Amniotic epithelial cell (primary cell): ENCODE measurements at places on chromosomes 6 and 20.

GRCh38 chr20:19078448-19079373 is 133.7 kb upstream of the SLC24A3 start:
- DNase-seq: no peak

- DNase-seq: no peak
Observed at GRCh38 chr6:83870649-83871048, 11.2 kb downstream of the CYB5R4 start.

DNA sequence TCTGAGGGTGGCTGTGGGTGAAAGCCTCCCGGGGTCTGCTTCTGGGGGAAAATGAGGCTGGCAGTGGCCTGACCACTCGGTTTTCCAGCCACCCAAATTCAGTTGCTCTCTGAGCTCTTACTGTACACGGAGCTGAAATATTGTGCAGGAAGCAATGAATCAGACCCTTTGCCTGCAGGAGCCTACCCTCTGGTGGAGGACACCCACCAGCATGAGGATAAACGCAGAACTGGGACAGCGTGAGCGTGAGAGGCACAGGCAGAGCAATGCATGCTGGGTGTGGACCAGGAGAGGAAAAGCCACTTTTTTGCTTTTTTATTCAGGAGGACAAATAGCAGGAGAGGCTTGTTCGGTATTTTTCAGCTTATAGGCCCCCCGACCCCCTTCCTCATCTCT is 298.0 kb downstream of the QKI start:
- no peak for DNase-seq

- DNase-seq: no peak
Observed at GRCh38 chr20:62832212-62832922, 15.5 kb downstream of the COL9A3 start.

- DNase-seq: no peak
Observed at GRCh38 chr6:159279790-159280277, 110.6 kb downstream of the FNDC1 start.

DNA sequence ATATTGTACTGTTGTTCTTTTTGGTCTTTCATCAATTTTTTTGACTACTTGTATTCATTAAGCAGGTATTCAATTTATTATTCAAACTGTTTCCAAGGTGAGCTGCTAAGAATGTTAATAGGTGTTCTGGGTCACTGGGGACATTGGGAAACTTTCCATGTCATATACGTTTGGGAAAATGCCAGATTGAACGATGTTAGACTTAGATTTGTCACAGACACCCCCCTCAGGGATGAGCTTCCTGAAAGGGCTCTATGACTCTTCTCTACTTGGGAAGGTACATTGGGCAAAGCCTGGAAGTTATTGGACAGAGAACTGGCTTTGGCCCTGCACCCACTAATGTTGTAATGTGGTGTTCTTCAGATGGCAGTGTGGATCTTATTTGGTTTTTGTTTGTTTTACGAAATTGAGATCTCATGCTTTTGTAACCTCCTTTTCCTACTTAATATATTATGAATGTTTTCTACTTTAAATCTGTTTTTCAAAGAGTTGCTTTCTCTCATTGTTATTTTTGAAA is 42.1 kb downstream of the PLCB4 start:
- DNase-seq: no peak

DNA sequence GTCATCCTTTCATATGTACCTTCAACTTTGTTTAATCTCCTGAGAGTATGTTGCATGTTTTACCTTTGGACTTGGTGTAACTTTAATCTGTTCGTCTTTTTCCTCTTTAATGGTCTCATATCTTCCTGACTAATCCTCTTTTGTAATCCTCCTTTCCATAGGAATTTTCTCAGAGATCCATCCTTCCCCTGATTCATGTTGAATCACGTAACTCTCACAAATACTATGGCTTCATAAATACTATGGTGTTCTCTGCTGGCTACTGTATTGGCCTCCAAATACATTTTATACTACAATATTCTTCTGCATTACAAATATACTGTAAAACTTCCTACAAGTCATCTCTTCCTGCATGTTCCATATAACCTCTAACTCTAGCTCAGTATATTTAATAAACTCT is 317.7 kb upstream of the ADGRB3 start:
- DNase-seq: peak; percentile 63

DNA sequence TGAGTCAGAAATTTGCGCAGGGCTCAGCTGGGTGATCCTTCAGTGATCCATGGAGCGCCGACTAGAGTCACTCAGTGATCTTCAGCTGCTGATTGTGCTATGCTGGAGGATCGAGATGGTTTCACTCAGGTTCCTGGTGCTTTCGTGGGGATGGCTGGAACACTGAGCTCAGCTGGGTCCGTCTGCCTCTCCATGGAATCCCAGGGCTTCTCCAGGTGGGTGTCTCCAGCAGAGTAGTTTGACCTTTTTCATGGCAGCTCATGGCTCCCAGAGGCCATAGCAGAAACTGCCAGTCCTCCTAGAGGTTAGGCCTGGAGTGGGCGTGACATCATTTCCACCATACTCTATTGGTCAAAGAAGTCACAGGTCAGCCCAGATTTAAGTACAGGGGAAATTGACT is 88.8 kb upstream of the SIRPA start:
- DNase-seq: no peak

- no peak for DNase-seq
Observed at GRCh38 chr20:24318569-24319352, 150.7 kb upstream of the SYNDIG1 start.

DNA sequence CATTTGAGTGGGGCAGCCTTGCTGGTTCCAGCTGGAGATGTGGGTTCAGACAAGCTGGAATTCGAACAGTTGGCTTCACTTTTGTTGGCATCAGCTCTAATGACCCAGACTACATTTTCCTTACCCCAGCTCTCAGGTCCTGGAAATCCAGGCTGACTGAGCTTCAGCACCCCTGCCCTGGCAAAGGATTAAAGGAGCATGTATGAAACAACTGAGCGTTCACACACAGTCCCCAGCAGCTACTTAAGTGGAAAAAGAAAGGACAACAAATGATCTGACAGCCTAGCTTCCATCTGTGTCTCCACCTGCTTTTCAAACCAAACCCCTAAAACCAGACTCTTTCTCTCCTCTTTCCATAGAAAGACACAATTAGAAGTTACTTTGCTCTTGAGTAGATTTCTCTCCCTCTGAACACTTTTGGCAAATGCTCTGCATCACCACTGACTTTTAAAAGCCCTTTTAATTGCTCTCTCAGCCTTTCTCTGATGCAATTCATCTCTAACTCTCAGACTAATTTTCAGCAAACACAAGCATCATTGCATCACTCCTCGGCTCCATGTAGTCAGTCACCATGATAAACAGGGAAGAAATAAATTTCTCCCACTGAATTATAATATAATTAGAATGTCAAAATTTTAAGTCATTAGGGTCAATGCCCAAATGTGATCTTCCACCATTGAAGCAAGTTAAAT is 28.1 kb downstream of the ROS1 start:
- DNase-seq: peak; percentile 55

DNA sequence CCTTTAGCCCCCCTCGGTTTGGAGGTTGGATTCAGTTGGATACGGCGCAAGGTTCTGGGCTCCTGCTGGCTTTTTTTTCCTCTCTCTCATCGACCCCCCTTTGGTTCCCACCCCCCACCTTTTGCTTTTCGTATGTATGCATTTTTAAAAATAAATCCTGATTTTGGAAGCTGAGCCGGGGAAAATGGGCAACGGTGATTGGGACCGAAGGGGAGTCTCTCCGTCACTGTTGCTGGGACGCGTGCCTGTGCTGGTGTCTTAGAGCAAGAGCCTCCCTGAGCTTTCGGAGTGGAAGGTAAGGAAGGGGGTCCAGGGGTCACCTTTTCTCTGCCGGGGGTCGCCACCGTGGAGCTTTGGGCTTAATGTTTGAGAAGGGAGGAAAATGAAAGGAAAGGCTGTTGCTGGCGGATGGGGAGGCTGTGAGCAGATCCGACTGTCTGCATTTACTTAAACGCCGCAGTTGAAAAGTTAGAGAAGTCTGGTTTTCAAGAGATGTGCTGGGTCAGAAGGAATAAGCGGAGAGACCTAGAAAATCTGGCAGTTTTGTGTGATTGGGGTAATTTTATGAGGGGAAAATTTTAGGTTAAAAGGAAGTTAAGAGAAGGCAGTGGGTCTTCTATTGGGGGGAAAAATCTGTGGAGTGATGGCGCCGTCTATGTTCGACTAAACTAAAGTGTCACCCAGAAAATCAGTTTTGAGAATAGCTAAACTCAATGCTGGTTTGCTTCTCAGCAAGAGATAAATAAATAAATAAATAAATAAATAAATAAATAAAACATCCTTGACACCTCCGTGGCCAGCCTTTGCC is 828 bp downstream of the ADGRB3 start:
- peak; percentile 7 for DNase-seq

DNA sequence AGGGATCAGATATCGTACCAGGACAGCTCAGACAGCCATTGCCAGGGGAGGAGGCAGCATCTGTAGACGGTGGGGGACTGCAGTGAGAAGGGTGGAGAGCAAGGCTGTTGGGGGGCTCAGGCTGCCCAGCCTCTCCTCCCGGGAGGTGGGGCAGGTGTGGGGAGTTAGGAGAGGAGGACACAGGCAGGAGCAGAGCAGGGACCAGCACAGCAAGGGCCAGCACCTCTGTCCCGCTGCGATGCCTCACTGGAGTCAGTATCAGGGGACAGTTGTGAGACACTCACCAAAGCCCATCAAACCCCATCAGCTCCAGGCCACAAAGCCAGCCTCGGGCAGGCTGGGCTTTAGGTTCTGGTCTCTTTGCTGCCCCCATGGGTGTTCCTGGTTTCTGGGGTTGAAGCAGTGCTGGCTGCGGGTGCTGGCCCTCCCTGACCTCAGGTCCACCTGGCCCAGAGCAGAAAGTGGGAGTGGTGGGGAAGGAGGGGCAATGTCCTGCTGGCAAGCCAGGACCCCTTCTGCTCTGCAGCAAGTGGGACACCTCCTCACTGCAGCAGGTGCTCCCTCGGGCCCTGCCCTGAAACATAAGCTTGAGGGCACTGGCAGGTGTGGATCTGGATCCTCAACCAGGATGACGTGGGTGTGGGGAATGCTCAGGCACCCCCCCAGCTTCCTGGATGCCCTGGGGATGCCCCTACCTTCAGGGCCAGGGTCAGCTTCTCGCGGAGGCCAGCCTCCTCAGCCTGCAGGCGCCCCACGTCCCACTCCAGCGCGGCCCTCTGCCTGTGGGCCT is 83.4 kb downstream of the GINS1 start:
- no peak for DNase-seq

GRCh38 chr6:52900536-52900935 is 9.0 kb downstream of the GSTA3 start:
- no peak for DNase-seq

DNA sequence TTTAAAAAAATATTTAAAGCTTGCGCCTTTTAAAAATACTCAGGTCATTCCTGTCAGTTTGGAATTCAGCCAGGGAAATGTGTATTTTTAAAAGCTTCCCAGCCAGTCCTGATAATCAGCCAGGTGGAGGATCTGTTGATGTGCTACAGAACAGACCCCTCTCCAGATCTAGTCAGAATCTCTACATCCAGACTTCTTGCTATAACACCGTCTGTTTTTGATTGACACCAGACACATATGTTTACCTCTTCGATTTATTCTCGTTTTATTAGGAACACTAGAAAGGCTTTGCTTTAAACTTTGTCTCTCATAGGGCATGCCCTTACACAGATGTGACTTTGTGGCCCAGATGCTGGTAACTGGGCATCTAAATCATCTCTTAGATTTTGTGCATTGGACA is 11.7 kb downstream of the PARD6B start:
- no peak for DNase-seq

GRCh38 chr6:13863699-13864155 is 49.4 kb upstream of the MCUR1 start:
- no peak for DNase-seq

DNA sequence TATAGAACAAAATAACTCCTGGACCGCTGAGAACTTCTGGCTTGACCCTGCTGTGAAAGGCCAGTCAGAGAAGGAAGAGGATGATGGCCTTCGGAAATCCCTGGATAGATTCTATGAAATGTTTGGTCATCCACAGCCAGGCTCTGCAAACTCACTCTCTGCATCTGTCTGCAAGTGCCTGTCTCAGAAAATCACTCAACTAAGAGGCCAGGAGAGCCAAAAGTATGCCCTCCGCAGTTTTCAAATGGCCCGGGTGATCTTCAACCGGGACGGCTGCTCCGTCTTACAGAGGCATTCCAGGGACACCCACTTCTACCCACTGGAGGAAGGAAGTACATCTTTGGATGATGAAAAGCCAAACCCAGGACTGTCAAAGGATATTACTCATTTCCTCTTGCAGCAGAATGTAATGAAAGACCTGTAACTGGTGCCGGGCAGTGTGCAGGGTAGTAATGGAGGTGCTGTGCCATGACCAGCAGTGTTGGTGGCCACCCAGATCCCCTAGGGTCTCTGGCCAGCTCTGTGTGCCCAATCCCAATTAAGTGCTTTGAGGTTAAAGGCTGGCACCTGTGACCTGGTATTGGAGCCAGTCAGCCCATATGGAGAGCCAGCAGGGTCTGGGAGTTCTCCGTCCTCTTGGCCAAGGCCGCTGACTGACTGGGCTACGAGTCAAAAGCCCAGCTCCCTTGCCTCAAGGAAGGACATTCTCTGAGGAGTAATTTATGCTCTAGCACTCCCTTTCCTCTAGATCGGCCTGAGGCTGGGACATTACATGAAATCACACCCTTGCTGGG is 87.1 kb downstream of the TRMT6 start:
- peak; percentile 86 for DNase-seq

DNA sequence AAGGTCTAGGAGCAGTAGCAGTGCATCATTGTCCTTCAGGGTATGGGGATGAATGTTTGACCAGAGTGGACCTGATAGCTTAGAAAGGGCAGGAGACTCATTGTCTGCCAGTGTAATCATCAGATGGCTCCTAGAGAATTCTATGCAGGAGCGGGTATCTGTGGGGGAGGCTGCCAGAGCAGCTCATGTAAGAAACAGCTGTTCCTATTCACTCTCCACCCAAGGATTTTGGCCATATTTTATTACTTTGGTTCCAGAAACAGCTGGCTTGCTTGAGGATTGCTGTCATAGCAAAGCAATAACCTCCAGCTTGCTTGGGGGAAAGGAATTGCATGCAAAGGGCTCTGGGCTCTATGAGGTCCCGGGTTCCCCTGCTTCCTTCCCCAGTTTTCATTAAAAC is 44.1 kb downstream of the RALY start:
- DNase-seq: peak; percentile 13

DNA sequence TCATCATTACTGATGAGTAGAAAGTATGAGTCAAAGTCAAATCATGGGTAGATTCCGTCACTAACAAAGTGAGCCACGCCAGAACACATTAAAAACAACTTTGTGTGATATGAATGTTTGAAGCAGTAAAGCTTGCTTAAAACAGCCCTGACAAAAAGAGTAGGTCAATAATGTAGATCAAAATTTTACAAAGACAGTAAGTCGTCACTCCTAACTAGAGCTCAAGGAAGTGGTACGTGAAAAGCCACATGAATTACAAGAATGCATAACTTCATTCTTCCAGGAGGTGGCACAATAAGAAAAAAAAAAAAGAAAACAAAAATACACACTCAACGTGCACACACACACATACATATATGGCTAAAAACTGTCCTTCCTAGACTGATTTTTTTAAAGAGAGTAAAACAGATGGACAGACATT is 69.9 kb downstream of the HACE1 start:
- peak; percentile 74 for DNase-seq

GRCh38 chr20:63704749-63705117 is 3.0 kb downstream of the ARFRP1 start:
- DNase-seq: no peak

GRCh38 chr6:111211411-111212030 is 124.2 kb downstream of the SLC16A10 start:
- DNase-seq: no peak
